ENCODE measurements at places on chromosomes 11 and 22.

DNA sequence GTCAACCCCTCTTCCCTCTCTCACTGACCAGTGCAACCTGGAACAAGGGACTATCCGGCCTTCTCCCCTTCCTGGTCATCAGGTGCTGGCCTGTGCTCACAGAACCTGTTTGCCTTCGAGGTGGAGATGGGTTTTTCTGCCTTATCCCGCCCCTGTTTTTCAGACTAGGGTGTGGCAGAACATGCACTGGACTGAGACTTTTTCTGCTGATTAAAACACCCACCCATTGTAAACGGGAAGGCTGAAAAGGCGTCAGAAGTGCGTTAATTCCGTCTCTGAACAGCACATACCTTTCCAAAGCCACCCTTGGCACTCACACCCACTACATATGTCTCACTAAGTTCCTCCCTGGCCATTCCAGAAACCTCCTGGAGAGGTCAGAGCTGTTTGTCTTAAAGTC, 4.4 kb upstream of the B3GNT6 start:
- no peak for DNase-seq

GRCh38 chr11:116819049-116819448, 4.1 kb downstream of the APOA4 start:
- no peak for DNase-seq

- no peak for DNase-seq
Measured at GRCh38 chr11:313787-314553, at the start of gene IFITM1. IFITM1 (plus strand) TSS chr11:314040; CDS start chr11:314171, 131 bp downstream.

DNA sequence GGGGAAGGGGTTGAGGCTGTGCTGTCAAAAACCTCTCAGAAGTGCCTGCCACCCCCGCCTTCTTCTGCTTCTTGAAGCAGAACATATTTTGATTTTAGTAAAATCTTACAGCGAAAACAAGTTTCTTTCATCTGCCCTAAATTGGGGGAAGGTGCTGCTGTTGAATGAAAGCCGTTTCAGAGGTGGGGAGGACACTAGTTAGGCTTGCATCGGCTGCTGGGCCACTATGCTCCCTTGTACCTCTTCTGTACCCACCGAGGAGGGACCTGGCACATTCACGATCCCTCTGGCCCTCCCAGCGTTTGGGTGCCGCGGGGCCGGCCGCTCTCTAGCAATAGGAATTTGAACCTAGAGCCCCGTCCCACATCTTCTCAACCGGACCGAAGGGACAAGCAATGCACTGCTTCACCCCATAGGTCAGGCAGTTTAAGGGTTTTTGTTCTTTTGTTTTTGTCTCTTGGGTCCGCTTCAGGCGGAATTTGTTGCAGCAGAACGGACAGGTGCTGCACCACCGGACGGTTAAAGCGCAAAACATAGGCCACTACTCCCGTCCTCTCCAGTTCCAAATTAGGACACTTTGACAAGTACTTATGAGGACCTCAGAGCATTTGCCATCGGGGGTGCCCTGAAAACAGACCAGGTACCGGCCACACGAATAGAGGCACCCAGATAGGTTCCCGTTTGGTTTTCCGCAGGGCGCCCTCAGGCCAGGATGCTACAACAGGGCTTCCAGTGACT, 5.6 kb downstream of the SLC6A5 start:
- no peak for DNase-seq

DNA sequence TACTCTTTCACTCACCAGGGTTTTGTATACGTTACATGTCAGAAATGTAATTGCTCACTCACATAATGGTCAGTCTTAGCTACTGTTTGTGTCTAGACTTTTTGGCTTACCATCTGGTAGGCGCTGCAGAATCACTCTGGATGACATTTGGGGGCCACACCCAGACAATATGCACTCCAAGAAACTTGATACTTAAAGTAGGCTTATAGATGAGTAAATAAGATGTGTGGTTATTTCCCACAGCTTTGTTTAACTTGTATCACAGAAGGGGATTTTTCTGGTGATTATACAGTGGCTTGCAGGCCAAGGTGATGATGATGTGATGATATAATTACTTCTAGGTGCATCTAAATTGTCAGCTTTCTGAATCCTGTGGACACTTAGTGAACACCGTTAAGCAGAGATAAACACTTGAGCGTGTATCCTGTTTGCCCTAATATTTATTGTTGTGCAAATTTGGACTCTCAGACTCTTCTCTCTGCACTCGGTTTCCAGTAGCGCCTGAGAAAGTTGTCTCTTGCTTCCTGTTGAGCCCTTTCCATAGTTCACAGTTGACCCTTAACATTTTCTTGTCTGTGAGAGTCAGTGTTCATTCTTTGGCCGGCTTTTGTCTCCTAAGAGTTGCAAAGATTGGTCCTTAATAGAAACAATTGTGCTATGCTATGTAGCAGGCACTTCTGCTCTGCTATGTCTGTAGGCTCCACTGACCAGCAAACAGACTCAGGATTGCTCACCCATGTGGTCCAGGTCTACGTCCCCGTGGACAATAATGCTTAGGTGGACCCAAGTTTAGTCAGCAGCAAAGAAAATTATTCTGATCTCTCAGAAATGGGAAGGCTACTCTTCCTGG, 89.3 kb downstream of the PRR5L start:
- no peak for DNase-seq

GRCh38 chr11:11563200-11563975, 58.4 kb downstream of the GALNT18 start:
- DNase-seq, result no peak

DNA sequence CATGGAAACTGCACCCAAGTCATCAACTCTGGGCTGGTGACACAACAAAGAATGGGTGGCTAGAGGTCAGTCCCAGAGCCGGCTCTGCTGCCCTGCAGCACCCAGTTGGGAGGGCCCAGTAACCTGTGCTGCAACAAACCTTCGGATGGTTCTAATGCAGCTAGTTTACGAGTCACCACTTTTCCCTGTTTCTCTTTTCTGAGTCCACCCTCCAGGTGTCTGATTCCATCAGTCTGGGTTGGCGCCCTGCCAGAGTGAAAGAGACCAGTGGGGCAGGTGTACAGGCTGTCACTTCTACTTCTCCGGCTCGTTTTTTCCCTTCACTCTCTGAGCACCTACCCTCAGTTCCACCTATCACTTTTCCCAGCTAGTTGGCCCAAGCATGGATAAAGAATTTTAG, 572.9 kb downstream of the NTM start:
- DNase-seq, result no peak

DNA sequence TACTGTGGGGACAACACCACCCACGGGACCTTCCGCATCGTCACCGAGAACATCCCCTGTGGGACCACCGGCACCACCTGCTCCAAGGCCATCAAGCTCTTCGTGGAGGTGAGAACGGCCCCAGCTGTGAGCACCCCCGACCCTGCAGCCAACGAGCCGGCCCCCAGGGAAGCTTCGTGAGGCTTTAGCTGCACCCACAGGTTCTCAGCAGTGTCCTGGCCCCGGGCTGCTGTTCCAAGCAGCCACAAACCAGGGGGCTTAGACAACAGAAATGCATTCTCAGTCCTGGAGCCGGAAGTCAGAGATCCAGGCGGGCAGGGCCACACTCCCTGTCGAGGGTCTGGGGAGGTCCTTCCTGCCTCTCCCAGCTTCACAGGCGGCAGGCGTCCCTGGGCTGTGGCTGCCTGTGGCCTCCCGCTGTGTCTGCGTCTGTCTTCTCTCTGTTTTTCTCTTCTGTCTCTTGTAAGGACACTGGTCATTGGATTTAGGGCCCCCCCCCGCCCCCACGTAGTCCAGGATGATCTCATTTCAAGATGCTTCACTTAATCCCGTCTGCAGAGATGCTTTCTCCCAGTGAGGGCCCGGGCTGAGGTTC, 12.5 kb downstream of the MUC5B start:
- DNase-seq, result no peak

- no peak for DNase-seq
Measured at GRCh38 chr11:10107497-10107896, 186.5 kb downstream of the SBF2 start.

DNA sequence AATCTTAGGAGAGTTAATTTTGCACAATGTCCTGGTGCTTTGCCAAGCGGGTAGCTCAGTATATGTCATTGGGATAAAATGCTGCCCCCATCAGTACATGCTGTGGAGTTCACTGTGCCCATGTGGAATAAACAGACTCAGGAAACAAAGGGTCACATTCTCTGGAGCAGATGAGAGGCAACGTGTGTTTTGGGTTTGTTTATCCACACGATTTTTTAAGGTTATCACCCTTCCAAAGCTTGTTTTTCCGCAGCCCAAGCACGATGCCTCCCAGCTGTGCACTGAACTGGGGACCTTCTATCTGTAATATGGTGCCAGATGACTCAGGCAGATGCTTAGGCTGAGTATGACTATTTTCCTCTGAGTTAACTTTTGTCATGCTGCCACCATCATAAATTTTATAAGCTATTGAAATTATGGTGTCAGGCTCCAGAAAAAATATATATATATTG, 6.5 kb downstream of the OR4D6 start:
- no peak for DNase-seq

DNA sequence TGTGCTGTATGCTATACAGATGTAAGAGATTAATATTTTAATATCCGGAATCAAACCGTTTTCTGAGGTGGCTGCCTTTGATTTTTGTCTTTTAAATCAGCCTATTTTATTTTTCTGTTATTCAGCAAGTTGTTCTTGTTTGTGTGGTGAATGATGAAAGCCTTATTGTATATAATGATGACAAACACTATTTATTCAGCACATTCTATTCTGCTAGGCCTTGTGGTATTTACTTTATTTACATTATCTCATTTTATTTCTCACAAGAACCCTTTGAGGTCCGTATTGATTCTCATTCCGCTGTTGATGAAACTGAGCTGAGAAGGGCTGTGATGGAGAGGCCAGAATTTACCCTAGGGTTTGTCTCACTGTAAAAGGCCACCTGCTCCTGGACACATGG, 40.5 kb downstream of the KREMEN1 start:
- no peak for DNase-seq

DNA sequence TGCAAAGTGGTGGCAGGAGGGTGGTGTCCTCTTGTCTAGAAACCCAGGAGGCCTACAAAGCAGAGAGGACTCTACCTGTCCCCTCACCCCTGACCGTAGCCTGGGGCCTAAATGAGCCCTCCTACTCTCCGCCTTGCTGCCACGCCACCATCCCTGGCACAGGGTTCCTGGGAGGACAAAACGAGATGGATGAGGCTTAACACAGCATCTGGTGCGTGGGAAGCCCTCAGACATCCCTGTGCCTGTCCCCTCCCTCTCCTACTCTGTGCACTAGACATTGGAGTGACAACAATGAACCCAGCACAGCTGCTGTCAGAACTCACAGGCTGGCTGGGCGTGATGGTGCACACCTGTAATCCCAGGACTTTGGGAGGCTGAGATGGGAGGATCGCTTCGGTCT, 36.4 kb upstream of the DKK3 start:
- no peak for DNase-seq

GRCh38 chr11:61948505-61948904, 1.6 kb upstream of the BEST1 start:
- DNase-seq, result no peak

DNA sequence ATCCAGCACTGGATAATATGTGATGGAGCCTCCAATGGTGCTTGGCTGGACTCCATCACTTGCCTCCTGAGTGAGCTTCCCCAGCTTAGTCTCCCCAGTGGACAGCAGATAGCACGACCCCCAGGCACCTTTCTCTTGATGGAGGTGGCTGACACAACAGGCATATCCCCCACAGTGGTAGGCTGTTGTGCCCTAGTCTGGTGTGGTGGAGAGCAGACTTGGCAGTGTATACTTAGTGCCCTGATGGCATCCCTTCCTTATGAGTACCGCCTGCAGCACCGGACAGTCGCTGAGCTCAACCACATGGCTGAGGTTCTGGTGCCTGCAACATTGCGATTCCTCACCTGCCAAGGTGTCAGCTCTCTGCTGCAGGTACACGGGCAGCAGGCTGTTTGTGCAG, 50.1 kb downstream of the DNHD1 start:
- DNase-seq, result no peak

GRCh38 chr11:57638005-57638781, 11.5 kb downstream of the YPEL4 start:
- peak; percentile 41 for DNase-seq

- no peak for DNase-seq
Measured at GRCh38 chr11:70727899-70728620, 329.7 kb downstream of the CTTN start.

- DNase-seq, result no peak
Measured at GRCh38 chr11:48031602-48032001, 51.2 kb downstream of the PTPRJ start.

- DNase-seq, result peak; percentile 70
Measured at GRCh38 chr11:124536520-124536919, 6.9 kb downstream of the OR8B12 start.

- no peak for DNase-seq
Measured at GRCh38 chr11:87812571-87813365, 362.5 kb downstream of the RAB38 start.

DNA sequence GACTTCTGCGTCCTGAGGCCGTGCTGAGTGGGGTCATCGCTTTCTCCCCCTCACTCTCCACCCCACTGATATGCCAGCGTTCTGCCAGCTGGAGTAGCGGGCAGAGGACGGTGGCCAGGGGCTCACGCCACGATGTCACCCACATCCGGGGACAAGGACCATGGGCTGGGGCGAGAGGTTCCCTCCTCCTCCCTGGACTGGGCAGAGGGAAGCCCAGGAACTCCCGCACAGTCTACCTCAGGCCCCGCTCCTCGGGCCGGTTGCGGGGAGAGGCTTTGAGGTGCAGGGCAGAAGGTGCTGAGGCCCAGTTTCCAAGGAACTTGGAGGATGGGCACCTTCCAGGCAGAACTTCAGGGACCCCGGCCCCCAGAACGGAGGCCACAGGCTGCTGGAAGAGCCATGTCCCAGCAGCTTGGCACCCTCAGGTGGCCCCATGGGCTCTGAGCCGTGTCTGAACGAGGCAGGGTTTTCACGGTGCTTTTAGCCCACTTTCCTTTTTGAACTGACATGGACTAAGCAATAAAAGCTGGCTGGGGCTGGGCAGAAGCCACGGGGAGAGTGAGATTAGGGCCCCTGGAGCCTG, 25.4 kb downstream of the ADAMTS15 start:
- no peak for DNase-seq

GRCh38 chr11:108807262-108807661, 142.4 kb downstream of the DDX10 start:
- DNase-seq, result no peak

DNA sequence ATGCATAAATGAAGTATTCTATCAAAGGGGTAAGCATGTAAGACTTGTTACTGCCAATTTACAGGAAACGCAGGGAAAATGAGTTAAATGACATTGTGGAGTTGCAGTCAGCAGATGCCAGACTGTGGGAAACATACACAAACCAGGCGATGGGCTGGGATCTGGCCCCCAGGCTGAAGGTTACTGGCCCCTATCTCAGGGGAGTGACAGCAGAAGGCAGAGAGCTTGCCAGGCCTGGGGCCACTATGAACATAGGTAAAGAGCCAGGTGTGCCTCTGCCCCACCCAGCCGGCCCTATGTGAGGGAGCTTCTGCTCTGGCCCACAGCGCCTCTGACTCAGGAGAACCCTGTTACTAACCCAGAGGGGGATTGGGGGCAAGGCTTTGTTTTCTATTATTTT, 26.1 kb upstream of the SLC25A1 start:
- no peak for DNase-seq

GRCh38 chr11:16793511-16793910, 55.1 kb downstream of the C11orf58 start:
- no peak for DNase-seq

DNA sequence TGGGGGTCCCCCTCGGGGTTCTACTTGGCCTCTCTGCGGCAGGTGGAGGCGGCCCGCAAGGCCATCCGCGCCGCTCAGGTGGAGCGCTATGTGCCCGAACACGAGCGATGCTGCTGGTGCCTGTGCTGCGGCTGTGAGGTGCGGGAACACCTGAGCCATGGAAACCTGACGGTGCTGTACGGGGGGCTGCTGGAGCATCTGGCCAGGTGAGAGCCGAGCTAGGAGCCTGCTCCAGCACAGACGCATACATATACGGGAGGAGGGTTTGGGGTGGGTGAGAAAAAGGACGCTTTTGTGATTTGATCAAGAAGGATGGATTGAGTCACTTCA, 415 bp downstream of the CENATAC start:
- DNase-seq, result no peak

All from non-pigmented ciliary epithelial cell (primary cell).